SK-N-DZ (cell line): ENCODE measurements at places on chromosomes 7 and 10.

- no peak for DNase-seq
Measured at GRCh38 chr10:120776442-120776841, 74.7 kb upstream of the WDR11 start.

- DNase-seq: no peak
Measured at GRCh38 chr10:21208666-21209316, 311.7 kb upstream of the NEBL start.

DNA sequence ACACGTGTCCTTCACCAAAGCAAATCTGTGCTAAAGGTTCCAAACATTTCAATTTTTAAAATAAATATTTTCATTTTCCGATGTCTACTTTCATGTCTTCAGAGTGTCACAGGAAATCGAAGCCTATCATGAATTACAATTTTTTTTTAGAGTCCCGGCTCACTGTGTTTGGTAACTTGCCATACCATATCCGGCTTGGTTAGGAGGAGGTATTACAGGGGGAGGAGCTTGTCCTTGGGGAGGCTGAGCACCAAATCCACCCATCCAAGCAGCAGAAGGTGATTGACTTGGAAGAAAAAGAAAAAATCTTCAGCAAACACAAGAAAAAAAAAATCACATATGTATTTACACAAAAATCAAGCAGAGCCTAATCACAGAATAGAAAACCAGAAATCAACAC lies 21.3 kb downstream of the TIAL1 start:
- DNase-seq: no peak

DNA sequence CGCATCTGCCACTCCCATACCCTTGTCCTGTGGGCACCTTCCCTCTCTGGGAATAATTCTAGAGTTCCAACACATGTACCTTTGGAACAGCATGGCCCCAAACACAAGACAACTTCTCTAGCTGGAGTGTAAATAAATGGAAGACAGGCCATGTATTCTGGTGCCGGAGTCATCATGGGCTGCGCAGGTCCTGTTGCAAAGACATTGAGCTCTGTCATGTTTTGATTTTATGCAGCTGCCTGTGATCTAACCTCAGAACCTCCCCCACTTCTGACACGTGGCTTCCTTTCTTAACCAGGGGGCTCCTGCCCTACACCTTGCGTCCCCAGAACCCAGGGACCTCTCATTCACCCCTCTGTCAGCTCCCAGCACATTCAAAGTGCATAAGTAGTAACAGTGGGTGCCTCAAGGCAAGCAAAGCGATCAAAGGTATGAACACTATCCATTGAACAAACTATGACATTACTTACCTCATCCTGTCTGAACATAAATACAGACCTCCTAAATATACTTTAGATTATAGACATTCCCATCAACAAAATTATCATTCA lies 219.9 kb downstream of the FGFR2 start:
- DNase-seq: peak; percentile 33

DNA sequence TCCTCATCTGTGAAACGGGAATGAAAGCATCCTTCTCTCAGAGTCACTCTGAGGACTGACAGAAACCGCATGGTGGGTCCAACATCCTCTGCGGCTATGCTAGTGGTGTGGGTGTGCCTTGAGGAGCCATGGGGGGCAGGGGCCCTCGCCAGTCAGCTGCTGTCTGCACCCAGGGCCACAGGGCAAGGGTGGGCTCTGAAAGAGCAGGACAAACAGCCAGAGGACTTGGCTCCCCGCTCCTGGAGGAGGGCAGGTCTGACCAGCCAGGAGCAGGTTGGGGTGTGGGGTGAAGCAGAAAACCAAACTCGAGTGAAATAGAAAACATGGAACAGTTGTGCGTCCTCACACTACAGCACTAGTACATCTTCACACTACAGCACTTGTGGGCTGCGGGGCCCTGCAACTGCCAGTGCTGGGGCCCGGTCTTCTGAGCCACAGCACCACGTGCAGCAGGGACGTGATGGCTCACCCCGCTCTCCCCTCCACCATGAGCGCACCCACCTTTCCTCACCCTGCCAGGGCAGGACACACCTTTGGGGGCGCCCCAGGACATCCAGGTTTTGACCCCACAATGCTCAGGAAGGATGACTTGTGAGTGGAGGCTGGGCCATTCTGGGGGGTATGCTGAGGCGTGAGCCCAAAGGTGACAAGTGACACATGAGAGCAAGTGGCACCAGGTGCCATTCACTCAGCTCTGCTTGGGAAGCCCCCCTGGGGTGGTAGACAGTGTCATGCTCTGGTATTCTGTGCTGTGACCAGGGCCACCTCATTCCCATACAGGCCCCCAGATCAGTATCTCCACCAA lies 96.1 kb upstream of the RET start:
- no peak for DNase-seq

DNA sequence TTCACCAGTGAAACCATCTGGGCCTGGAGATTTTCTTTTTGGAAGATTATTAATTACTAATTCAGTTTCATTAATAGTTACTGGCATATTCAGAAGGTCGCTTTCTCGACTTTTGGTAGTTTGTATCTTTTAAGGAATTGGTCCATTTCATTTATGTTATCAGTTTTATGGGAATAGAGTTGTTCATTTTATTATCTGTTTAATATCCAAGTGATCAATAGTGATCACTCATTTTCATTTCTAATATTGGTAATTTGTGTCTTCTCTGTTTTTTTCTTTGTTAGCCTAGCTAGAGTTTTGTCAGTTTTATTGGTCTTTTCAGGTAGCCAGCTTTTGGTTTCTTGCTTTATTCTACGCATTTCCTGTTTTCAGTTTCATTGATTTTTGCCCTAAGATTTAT lies 31.0 kb downstream of the MKLN1 start:
- no peak for DNase-seq

- no peak for DNase-seq
Measured at GRCh38 chr7:25565002-25565401, 336.7 kb upstream of the NPVF start.
